C1 segment of cervical spinal cord (tissue), 14 donors: ENCODE measurements at places on chromosomes 7 and 10.
A peak's percentile ranks its signal among the peaks of the same experiment; 100 is the strongest.

- DNase-seq, result no peak
Measured at GRCh38 chr7:77823787-77824186, 25.2 kb downstream of the PHTF2 start.

DNA sequence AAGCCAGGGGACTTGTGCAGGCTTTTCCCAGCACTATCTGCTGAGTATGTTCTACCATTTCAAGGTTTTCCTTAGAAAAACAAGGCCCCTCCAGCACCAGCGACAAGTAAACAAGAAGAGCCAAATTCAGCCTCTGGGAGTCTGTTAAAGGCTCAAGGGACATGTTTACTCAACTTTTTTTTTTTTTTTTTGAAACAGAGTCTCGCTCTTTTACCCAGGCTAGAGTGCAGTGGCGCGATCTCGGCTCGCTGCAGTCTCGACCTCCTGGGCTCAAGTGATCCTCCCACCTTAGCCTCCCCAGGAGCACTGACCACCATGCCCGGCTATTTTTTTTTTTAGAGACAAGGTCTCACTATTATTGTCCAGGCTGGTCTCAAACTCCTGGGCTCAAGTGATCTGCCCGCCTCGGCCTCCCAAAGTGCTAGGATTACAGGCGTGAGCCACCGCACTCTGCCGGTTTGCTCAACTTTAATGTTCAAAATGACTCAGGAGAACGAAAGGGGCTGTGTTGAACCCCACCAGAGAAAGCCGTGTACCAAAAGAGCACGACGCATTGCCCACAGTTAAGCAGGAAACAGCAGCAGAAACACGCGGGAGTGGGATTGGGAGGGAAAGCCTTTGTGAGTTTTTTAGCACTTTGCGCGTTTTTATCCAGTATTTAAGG lies 772 bp downstream of the PRDX3 start:
- no peak for DNase-seq

DNA sequence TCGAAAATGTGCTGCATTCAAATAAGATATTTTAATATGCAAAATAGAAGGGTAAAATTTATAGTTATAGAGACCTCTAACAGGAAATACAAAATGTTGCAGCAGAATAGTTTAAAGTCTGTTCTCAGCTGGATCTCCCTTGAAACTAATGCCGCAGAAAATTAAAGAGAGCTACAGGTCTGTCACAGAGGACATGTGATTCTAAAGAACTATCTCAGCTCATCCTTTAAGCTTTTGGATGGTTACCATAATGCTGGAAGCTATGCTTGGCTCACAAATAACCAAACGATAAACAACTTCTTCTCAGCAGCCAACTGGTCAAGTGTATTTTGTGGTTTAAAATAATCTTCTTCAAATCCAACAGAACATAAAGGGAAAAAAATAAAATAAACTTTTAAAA lies 353.0 kb downstream of the PARD3 start:
- DNase-seq, result no peak

- DNase-seq, result no peak
Measured at GRCh38 chr7:139898483-139898882, 69.4 kb downstream of the TBXAS1 start.

DNA sequence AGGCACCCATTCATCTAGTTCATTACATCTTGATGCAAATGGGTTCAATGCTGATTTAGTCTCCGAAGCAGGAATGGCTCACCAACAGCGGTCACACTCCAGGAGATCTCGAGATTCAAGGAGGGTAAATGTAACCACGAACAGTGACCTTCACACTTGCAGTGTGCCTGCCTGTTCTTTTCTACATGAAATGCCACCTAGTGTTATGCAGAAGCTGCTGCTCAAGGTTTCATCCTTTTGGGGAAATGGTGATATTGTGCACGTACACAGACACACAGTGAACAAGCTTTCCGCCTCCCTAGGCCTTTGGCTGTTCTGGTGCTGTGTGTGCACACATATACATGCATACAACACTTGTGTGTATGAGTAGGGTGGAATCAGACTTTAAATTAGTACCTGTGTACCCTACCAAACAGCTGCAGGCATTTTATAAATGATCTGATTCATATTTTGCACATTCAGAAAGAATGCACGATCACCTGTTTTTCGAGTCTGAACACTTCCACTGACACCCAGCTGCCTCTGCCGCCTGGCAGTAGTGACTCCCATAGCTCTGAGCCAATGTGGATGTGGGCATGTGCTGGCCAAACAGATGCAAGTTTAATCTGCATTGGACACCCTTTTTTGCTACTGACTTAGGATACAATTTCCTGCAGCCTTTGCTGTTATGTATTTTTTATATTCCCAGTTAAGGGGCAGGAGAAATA lies 100.5 kb downstream of the TACC2 start:
- no peak for DNase-seq

- no peak for DNase-seq
Measured at GRCh38 chr7:154776350-154776749, 226.6 kb downstream of the PAXIP1 start.

DNA sequence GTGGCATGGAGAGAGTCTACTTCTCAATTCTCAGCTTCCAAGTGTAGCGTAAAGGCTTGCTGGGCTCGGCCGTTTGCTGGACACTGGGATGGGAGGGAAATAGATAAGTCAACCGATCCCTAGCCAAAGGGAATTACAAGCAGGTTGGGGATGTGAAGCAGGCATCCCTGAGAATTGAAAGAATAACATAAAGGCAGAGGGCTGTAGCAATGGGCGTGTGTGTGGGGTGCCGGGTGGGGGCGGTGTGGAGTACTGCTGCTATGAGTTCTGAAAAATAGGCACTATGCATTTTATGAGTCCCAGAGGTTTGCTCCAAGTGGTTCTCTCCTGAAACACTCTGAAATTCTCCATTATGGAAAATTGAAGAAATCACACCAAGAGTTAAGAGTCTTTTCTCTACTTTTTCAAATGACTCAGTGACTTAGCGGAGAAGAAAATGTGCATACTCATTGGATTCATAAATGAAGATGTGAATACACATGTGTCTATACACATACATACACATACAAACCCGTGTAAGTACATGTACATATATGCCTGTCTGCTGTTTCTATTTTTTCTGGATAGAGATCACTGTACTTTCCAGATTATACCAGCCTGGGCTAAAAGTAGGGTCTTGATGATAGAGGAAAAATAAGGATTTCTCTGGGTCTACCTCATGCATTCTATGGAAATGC lies 65.4 kb downstream of the ADRA2A start:
- no peak for DNase-seq

GRCh38 chr7:74449809-74450397 lies 3.8 kb upstream of the GTF2IRD1 start:
- DNase-seq, result peak; percentile 23

DNA sequence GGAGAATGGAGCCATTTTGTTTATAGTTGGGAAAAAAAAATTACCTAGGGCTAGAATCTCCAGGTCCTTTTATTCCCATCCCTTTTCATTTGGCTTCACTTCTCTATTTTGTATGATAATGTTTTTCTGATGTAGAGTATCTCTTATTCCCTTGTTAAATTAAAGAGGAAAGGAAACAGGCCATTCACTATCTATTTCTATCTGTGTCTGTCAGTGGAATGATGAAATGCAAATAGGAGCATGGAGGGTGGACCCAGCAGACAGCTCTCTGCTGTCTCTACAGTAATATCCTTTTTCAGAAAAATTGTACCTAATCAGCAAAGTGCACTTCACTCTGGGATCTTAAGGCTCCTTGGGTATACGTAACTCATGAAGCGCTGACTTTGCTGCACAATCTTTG lies 136.0 kb downstream of the SRI start:
- no peak for DNase-seq

DNA sequence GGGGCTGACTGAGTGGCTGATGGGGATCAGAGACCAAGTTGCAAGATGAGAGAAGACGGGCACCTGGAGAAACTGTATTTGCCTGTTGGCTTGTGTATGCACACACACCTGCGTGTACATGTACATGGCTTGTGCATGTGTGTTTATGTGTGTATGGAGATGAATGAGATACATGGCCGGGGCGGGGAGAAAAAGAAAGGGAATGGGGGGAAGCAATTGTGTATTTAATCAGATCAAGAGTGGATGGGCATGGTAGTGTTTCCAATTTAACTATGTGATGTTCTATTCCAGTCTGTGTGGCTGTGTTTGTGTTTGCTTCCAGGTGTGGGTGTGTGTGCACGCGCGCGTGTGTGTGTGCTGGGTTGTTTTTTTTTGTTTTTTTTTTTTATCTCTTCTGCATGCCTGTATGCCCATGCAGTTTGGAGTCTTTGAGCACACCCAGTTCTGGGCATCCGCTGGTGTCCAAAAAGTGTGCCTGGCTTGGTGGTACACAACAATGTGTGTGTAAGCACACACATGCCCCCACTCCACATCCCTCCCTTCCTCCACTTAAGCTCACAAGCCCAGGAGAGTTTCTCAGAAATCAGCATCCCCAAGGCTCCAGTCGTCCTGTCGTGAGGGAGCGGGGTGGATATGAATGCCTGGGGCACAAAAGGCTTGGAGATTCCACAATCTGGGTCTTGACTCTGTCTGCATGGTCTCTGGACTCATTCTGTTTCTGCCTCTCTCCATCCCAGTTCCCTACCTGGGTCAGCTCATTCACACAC lies 2.5 kb upstream of the VGF start:
- DNase-seq, result no peak

DNA sequence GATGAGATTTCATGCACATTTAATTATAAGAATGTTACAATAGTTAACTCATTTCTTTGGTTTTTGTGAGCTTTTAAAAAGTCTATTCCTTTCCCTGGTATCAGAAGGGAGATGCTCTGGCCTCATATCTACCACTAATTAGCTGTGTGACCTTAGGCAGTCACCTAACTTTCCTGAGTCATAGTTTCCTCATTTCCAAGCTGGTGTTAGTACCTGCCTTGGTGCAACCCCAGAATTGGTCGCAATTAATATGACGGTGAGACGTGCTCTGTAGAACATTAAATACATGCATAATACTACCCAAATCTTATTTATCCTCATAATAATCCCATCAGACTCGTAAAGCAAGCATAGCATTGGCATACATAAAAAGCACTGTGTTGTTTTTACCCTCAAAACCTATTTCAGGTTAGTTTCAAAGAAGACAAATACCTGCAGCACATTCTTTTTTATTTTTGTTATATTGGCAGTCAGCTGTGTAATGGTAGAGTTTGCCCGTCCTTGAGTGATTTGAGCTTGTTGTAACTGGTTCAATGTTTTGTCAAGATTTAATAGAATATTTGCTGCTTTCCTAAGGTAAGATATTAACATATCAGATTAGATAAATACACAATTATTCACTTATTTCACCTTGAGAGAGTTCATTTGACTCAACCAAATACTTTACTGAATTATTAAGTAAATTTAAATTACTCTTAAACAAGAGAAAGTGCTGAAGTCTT lies 31.0 kb upstream of the LAMB1 start:
- no peak for DNase-seq

DNA sequence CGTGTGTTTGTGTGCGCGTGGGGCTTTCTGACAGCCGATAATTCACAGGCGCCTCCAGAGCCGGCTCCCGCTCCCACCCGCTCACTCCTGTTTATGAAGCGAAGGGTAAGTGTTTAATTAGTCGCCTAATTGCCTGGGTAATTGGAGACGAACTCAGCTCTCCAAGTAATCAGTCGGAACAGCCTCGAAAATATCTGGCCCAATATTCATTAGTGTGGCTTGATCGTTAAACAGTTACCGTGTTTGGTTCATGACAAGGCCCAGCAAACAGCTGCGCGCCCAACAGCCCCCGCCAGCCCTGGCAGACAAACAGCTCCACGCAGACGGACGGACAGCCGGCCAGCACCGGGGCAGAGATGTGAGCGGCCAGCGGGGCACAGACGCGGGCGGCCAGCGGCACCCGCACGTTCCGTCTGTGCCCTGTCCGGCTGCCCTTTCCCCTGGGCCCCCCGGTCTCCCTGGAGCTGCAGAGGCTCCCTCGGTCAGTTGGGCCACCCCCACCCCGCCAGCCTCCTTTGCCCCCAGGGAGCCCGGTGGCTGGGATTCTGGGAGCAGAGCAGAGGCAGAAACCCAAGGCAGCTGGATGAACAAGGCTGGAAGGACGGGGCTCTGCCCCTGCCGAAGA lies 98.2 kb downstream of the UNCX start:
- DNase-seq, result no peak

- DNase-seq, result no peak
Measured at GRCh38 chr10:128028508-128029289, 97.5 kb downstream of the MKI67 start.

GRCh38 chr10:126143117-126143516 lies 245.2 kb downstream of the ADAM12 start:
- DNase-seq, result no peak

- DNase-seq, result no peak
Measured at GRCh38 chr10:15455456-15455855, 84.4 kb upstream of the FAM171A1 start.

GRCh38 chr7:132150711-132151110 lies 425.6 kb downstream of the PLXNA4 start:
- no peak for DNase-seq

GRCh38 chr10:69715899-69716606 lies 85.7 kb upstream of the COL13A1 start:
- DNase-seq, result no peak

- DNase-seq, result no peak
Measured at GRCh38 chr7:101549734-101550133, 79.4 kb downstream of the MYL10 start.

GRCh38 chr7:101164071-101164840 lies 1.1 kb downstream of the VGF start:
- DNase-seq, result no peak

- DNase-seq, result no peak
Measured at GRCh38 chr7:96685755-96686154, 23.9 kb downstream of the SEM1 start.

DNA sequence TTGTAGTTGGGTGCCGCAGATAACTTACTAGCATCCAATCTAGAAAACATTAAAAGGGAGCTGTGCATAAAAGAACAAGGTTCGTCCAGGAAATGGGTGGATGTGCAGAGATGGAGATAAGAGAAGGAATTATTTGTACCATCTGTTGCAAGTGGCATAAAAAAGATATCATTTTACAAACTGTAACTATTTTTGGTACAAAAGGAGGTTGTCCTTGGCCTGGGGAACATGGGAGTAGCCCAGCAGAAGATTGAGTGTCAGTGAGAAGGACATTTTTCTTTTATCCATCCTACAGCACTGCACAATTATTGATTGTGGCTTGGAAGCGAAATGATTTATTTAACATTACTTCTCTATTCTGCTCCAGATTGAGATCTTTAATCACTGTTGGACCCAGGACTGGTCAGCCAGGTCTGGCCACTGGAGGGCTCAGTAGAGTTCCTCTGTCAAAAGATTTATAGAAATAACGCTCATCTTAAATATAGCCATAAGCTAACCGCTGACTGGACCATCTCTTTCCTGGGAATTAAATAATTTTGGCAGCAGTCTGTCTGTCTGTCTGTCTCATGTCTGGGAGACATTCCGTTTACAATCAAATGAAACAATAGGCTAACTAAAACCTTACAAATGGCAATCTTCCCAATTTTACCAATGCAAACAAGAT lies 254.1 kb downstream of the KIAA1217 start:
- DNase-seq, result no peak

GRCh38 chr10:89121764-89122020 lies 85.4 kb downstream of the CH25H start:
- DNase-seq, result no peak
